ENCODE measurements at places on chromosomes 1 and 21.

DNA sequence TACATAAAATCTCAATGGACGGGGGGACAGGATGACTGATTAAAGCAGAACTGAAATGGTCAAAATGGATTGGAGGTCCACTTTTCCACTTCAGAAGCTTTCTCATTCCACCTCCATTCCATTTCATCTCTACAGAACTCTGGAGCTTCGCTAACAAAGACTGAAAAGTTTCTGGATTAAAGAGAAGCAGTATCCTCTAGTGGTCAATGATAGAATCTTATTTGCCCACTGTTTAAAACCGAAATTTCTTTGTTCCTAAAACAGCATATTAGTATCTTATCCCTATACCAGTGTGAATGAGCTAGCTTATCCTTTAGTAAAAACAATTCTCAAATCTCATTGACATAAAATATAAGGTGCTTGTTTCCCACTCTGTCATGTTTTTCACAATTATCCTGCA, 890.6 kb downstream of the KCNT2 start:
- peak; percentile 57 for DNase-seq

DNA sequence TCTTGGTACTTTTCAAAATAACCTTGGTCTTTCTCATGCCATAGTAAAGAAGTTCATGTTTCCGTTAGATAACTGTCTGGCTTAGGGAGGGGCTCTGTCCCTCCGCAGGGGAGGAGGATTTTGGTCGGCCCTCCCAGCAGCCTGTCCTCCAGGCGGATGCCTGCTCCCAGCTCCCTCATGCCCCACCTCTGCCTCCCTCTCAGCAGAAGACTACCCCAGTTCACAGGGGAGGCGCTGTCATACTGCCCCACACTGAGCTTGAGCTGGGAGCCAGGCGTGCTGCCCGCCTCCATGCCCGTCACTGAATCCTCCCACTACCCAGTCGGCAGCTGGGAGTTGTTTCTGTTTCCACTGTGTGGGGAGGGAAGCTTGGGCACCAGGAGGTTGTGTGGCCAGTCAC, 127.3 kb downstream of the CAMTA1 start:
- DNase-seq, result no peak

DNA sequence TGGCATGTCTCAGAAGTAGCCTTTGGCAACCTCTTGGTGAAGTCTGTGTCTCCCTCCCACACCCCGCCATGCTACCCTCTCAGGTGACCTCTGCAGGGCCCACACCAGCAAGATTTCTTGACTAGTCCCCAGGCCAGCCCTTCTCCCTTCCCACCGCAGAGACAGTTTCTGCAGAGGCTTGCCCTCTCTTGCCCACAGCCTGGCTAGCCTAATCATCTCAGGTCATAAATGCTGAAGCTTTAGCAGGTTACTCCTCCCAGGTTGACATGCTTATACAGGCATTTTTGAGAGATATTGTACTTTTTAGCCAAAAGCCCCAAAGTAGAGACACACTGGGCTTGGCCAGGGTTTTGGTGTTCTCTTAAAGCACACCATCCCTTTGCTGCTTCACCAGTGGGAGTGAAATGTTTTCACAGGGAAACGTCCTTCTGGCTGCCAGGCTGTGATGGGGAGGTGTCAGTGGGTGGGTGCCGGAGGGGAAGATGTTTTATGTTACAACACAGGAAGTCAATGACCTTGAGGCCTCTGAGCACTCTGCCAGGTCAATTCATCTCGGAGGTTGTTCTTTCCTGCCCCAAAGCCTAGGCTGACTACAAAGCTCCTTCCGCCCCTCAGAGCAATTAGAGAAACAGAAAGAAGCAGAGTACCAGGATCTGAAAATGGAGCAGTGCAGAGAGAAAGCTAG, 58.5 kb downstream of the STYXL2 start:
- DNase-seq, result no peak

DNA sequence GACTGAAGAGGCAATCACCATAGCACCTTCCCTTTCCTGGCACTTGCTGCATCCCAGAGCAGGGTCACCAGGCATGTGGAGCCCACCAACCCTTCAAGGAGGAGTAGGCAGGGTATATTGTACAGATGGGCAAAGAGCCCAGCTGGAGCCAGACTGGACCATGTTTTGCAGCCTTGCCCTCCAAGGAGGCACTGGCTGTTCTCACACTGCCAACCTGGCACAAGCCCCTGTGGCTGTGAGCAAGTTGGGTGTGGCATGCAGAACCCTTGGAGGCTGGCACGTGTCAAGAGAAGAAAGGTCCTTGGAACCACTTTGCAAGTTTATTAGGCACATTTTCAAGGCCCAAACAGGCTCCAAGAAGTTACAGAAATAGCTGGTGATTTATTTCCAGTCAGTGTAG, 146.4 kb downstream of the FOXD2 start:
- no peak for DNase-seq

DNA sequence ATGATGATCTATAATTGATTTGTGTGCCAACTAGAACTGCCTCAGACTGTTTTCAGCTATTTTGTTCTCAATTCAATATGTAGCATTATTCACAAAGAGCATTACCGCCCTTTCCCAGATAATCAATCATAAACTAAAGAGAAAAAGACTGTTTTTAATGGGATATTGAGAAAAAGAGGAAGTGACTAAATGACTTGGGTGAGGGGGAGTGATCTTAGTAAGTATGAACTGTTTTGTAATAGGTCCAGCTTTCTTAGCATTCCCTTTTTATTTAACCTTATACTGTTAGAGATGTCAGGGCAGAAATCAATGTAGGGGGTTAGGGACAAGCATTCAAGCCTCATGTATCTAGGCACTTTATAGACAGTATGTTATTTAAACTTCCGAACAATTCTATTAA, 157.8 kb upstream of the DPYD start:
- no peak for DNase-seq

DNA sequence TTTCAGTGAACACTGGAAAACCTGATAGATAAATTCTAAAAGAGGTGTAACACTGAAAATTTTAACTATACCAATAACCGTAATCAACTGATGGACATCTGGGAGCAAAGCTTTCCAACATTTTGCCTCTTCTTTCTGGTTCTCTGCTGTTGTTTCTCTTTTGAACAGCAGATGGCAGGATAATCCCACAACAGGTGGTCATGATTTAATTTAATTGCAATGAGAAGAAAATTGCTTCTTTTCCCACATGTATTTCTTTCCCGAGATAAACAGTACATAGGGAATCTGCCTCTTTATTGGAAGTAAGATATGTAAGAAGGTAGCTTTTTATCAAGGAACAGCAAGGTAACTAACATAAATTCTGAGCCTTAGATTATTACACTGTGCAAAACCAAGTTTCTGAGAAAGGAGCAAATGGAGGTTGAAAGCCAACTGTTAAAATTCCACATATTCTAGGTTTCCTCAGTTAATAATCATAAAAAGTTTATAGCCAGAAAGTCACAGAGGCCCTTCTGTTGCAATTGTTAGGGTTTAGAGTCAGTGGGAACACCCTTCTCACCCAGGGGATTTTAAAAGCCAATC, 72.9 kb downstream of the RPS6KA1 start:
- DNase-seq, result peak; percentile 61

DNA sequence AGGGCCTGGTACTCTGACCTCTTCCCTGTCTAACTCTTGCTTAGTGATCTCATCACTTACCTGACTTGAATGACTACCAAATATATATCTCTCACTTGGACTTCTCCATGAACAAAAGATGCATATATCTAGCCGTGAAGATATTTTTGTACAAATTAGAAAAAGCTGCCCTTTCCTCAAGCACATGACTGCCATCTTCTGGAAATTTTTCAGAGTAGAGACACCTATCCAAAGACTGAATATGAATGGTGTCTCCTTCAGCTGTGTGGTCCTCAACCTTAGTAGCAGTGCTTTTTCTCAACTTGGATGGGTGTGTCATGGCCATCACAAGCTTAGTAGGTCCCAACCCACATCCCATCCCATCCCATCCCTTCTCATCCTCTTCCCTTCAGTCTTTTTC, 142.3 kb downstream of the DNM3 start:
- DNase-seq, result peak; percentile 28

DNA sequence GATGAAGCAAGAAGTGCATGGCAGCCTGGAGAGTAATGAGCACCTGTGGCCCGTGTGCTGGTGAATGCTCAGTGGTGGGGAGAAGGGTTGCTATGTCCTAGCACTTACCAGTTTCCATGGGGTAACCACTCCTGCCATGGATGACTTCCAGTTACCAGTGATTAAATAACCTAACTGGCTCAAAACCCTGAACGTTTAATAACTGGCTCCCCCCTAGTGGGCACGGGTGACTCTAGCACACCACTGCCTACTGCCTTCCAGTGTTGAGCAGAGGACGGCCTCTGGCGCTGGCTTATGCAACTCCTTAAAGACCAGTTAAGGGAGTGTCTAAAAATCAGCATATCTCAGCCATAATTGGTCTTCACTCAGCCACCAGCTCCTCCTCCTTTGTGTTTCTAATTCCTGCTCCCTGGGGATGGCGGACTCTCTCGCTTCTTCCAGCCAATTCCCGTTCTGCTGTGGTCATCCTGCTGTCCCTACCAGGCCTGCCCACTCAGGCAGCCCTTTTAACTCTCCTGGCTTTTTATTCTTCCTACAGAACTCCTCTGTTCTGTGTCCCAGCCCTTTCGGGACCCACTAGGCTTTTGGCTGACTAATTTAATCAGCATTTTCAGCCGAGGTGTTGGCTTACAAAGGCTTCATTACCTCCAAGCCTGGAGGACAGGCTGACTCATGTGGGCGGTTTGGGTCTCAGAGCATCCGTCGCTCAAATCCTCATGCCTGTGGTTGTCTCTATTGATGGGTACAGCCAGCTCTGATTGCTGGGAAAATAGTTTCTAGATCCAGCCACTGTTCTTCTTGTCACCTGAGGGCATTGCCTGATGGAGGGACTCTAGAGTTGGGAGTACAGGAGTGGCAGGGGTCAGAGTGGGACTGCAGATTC, 332.4 kb downstream of the CAMTA1 start:
- DNase-seq, result peak; percentile 87

- no peak for DNase-seq
These were observed 16.2 kb downstream of the BTBD8 start for GRCh38 chr1:92096317-92096716.

DNA sequence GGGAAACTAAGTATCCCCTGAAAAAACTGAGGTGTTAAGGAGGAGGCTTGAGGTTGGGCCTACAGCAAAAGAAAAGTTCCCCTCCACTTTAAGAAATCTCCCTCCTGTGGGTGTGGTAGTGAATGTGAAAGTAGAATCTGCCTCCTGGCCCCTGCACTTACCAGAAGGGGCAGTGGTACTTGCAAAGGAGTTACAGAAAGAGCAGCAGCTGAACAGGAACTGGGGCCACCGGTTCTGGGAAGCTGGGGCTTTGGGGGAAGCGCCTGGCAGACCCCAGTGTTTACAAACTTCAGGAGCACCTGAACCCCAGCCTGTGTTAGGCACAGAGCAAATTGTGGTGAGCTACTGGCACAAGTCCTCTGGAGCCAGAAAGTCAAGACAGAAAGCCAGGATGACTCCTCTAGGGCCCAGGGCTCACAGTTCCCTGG, 250.2 kb upstream of the FGGY start:
- peak; percentile 18 for DNase-seq

Measured in ACHN (cell line).